ENCODE measurements at places on chromosomes 4 and X.

DNA sequence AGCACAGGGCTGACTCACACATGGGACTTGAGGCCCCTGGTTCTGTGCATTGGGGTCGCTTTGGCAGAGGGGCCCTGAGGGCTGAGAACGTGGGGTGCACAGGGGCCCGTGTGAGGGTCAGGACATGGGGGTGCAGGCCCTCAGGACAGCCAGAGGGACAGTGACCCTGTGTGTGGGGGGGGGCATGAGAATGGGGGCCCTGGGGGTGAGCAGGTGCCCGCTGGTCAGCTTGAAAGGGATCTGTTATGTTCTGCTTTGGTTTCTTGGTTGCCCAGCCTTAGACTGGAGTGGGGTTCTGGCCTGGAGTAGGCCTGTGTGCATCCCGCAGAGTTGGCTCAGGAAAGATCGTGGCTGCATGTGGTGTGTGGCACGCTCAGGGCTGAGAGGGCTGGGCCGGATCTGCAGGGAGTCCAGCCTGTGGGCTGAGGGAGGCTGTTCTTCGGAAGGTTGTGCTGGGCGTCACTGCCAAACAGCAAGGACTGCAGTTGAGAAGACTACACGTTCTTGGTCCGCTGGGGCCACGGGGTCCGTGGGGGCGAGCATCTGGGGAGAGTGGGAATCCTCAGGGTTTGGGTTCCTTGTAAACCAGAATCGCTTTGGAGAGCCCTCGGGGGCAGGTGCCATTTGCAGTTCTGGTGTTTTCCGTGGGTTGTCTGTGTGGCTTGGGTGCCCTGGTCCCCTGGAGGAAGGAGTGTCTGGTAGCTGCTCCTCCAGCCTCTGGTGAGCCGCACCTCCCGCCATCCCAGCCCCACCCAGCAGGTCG is 15.2 kb upstream of the UVSSA start:
- DNase-seq, result no peak

- DNase-seq, result no peak
Measured at GRCh38 chrX:51148848-51149247, 183.8 kb upstream of the NUDT10 start.

GRCh38 chr4:186666750-186667149 is 56.9 kb downstream of the FAT1 start:
- no peak for DNase-seq

GRCh38 chrX:1836683-1837082 is 221.8 kb downstream of the ASMT start:
- DNase-seq, result no peak

- DNase-seq, result no peak
Measured at GRCh38 chr4:153166716-153167501, 37.3 kb upstream of the TRIM2 start.

DNA sequence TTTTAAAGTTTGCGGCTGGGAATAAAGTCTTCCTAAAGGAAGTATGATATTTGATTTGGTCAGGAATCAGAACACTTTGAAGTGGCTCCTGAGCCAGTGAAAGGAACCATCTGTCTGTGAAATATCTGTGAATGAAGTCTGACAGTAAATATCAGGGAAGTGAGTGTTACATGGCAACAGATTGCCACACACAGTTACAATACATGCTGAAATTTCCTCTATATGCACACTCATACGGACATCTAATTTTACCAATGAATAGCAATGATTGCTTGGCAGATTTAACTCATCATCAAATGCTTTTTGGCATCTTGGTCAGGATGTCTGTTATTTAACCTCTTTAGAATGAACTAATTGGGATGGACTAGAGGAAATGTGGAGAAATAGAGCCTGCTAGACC is 1023.8 kb downstream of the FAT4 start:
- DNase-seq, result no peak

DNA sequence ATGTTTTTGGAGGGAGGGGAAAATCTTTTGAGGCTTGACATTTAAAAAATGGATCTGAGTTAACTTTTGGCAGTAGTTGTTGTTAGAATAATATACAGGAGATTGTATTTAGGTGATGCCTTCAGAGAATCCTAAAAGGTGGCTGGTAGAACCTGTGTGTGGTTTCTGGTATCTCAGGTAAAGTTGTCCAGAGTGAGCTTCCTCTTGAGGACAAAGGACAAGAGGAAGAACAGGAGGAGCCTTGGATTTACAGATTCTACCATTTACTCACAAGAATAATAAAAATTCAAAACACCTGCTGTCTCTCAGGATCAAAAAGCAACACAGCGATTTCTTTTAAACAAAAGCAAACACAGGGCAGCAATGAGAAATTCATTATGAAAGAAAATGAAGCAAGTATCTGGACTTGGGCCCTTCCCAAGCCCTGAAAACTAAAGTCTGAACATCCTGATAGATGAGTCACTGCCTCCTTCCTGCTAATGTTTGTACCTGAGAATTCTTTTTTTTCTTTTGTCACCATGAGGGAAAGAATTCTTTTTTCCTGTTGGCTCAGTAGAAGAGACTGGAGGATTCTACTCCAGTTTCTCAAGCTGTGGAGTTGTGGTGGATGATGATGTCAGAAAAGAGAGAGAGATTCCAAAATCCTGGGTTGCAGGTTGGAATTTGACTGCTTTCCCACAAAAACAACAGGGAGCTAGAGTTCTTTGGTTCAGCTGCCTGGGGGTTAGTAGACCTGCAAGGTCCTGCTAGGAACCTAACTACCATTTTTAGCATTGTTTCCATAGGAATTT is 31.5 kb upstream of the RAPGEF2 start:
- no peak for DNase-seq

DNA sequence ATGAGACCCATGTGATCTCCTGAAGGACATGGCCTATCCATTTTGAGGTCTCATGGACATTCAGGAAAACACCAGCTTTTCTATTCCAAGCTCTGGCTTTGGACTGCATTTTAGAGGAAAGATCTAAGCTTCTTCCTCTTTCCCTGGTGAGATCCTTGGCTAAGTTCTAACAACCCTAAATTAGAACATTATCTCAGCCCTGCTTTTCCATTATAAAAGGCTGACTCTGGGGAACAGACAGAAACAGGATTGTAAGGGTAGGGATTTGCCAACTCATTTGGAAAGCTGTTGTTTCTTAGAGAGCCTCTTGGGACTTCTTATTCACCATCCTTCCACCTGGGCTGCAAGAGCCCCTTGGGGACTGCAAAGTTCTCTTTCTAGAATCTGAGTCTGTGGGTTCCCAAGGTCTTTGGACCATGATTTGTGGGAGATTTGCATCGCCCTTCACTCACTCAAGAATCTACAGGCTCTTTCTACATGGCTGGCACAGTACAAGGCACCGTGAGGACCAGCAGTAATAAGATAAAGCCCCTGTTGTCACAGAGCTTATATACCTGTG is 146.9 kb downstream of the FNIP2 start:
- DNase-seq, result no peak

- peak; percentile 36 for DNase-seq
Measured at GRCh38 chr4:77699731-77700210, 94.2 kb downstream of the CXCL13 start.

DNA sequence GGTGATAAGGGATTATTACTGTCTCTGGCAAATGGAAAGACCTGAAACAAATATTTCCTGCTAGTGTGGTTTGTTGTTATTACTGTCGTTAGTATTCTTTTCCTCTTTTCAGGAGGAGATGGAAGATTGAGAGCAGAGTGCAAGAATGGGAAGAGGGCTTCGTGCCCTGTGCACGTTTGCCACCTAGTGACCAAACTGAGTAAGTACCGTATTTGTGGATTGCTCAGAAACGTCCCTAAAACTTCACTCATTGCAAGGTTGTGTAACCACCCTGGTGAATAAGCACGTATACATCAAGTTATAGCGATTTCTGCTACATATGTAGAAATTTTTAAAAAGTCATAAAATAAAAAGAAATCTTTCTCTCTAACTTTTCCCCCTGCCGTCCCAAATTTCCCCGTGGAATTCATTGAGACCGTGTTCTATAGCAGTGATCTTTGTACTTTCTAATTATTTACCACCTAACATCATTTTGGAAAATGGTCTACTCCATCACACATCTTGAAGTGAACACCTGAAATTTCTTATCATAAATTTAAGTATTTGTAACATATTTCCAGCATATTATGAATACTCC is 24.3 kb downstream of the LINC00632 start:
- no peak for DNase-seq

DNA sequence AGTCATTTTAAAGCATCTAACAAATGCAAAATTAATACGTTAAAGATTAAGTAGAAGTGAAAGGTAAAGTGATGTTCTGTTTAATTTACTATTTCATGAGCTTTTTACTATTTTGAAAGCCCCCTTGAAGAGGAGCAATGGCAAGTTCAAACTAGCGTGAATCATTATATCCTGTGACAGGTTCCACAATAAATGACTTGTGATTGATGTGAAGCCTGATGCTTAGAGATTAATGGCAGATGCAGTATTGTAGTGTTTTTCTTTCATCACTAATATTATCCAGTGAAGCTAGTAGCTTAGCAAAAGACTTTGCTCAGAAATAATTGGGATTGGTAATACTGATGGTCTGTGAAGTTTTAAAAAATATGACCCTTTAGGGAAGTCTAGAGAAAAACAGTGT is 57.3 kb downstream of the STOX2 start:
- DNase-seq, result no peak

- no peak for DNase-seq
Measured at GRCh38 chr4:136861091-136861490, 671.2 kb downstream of the PCDH18 start.

- DNase-seq, result no peak
Measured at GRCh38 chr4:107629318-107629717, 90.7 kb downstream of the PAPSS1 start.

GRCh38 chr4:90126805-90127204 is 389 bp upstream of the CCSER1 start:
- no peak for DNase-seq

DNA sequence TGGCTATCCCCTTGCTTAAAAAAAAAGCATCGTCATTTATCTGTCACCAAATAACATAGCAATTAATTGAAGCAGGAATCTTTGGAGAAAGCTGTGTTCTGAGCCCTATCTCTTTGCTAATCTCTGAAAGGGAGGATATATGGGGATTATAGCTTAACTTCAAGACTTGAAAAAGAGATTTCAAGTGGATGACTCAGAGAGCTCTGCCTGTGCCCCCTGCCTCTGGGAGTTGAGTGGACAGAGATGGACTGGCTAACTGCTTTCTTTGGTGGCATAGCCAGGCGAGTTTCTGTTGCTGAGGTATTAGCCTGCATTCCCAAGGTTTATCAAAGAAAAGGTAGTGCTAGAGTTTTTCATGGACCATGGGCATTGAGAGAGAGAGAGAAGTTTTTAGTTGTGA is 91.6 kb downstream of the DDIT4L start:
- DNase-seq, result no peak

DNA sequence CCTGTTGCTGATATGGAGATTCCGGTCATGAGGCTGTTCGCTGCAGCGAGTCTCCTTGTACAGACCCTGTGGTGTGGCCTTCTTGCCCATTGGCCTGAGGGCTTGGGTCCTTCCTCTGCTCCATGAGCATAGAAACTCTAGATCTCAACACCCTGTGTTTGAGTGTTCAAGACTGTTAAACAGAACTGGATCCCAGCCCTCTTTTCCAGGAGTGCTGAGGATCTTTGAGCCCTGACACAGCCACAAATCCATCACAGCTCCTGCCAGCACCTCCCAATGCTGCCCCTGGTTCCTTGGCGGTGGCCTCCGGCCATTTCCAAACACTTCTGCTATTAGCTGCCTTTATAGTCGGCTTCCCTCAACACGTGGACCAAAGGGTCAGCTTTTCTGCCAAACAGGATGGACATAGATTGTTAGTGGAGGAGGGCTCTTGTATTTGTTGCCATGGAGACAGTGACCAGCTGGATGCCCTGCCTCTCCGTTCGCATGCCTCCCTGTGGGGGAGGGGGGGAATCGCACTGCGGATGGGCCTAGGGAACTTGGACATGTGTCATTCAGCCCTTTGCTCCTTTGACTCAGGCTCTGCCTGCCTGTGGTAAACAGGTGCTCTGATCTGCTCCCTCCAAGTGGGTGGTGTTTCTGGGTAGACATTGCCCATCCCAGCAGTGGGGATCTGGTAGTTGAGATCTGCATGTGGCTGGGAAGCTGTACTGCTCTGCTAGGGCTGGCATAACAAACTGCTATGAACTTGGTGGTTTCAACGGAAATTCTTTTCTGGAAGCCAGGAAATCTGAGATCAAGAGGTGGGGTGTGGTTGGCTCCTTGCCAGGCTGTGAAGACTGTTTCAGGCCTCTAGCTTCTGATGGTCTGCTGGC is 6.9 kb upstream of the WDR1 start:
- no peak for DNase-seq

- no peak for DNase-seq
Measured at GRCh38 chr4:56531149-56531770, 25.7 kb downstream of the ARL9 start.

DNA sequence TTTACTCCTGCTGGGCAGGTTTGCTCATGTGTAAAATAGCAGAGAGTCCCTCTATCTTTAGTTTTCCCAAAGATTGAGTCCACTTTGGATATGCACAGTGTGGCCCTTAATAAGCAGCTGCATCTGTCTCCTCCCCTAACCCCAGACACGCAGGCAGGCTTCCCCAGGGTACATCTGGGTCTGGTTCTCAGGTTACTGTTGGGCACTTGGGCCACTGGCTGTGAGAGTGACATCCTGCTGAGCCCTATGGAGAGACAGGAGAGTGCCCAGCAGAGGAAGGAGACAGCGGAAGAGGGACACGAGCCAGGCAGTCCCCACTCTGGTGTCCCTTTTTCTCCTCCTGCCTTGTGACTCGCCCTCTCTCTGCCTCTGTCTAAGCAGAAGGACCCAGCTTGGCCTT is 16.0 kb downstream of the XK start:
- no peak for DNase-seq

DNA sequence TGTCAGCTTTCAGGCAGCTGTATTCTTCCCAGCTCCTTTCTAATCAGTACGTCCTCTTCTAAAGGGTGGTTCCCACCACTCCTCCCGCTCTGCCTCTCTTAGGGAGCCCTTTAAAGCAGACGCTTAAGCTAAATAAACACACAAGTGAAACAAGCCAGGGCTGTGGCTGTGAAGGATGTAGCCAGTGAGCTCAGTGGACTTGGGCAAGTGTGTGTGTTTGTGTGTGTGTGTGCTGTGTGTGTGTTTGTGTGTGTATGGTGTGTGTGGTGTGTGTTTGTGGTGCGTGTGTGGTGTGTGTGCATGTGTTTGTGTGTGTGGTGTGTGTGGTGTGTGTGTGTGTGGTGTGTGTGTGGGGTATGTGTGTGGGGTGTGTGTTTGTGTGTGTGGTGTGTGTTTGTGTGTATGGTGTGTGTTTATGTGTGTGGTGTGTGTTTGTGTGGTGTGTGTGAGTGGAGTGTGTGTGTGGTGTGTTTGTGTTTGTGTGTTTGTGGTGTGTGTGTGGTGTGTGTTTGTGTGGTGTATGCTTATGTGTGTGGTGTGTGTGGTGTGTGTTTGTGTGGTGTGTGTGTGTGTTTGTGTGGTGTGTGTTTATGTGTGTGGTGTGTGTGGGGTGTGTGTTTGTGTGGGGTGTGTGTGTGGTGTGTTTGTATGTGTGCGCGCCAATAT is 283.3 kb downstream of the PTTG2 start:
- DNase-seq, result no peak

Measured in smooth muscle cell of the brain vasculature (primary cell).